ENCODE measurements at places on chromosomes 4 and X.

DNA sequence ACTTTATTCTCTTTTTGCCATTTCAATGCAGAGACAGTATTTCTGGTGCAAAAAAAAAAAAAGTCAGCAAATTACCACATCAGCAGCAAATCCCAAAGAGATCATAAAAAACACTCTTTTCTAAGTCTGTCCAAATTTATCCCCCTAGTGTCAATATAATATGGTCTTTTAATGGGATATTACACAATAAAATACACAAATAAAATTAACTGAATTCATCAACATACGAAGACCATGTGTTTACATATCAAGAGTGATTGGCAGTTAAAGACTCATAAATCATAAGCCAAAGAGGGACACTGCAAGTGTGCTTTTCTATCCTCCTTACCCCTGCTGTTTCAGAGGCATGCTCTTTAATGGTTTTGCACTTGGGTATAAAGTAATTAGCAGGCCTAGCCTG is 340.2 kb upstream of the DKK2 start:
- no peak for DNase-seq

DNA sequence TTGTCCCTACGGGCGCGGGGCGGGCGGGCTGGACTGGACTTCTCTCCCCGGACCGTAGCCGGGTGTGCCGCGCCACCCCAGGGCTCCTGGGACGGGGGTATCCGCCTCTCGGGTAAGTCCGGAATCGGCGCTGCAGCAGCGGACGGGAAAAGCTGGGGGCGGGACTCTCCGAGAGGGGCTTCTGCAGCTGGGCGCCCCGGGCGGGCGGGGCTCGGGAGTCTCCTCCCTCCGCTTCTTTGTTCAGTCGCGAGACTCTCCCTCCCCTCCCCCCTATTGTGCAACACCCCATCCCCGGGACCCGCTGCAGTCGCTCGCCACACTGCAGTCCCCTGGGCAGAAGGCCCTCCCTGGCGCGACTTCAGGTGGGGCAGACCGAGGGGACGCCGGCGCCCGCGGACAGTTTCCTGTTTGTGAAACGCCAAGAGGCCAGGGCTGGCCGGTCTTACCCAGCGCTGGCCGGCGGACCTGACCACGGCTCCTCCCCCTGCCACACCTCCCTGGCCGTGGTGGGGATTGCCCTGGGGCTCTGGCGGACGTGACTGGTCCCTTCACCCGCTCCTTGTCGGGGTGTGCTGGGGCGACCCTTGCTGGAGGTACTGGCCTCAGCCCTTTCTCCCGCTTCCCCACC is 966 bp downstream of the CCNG2 start:
- DNase-seq = peak; percentile 47

GRCh38 chr4:97404876-97405523 is 738.3 kb downstream of the STPG2 start:
- no peak for DNase-seq

- peak; percentile 79 for DNase-seq
These were observed 1.2 kb upstream of the MORF4L2 start for GRCh38 chrX:103687696-103688201.

GRCh38 chr4:119299260-119299671 is 22.7 kb downstream of the FABP2 start:
- peak; percentile 22 for DNase-seq

GRCh38 chrX:10014462-10015354 is 47.5 kb downstream of the CLDN34 start:
- peak; percentile 86 for DNase-seq

- no peak for DNase-seq
These were observed 160.6 kb downstream of the BCOR start for GRCh38 chrX:39936886-39937770.

DNA sequence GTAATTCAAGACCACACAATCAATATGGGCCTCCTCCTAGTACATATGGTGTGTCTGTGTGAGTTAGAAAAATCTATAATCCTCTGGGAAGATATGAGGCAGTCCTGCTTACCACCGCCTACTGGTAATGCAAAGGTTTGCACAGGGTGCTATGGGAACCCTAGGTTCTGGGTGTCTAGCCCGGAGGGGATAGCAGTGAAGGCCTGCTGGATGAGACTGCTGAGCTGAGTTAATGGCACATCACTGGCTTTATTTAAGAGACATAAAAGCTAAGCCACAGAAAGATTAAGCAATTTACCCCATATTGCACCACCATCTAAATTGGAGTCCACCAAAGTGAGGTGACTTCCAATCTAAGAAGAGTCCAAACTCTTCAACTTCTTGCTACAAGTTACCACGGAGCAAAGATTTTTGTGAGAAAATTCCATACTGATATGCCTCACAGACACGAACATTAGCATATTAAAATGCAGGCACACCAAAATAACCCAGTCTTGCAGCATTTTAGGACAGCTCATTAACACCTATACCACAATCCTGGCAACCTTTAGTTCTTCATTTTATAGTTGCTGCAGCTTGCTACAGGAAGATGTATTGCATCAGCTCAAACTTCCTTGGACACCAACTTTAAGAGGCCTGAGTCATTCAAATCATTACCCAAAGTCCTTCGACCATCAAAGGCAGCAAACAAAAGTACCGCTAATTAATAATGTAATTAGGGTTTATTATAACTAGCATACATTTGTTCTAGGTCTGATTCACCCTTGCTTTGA is 13.7 kb downstream of the DGKK start:
- no peak for DNase-seq

- no peak for DNase-seq
These were observed 532.3 kb upstream of the SMIM31 start for GRCh38 chr4:164221631-164222030.

DNA sequence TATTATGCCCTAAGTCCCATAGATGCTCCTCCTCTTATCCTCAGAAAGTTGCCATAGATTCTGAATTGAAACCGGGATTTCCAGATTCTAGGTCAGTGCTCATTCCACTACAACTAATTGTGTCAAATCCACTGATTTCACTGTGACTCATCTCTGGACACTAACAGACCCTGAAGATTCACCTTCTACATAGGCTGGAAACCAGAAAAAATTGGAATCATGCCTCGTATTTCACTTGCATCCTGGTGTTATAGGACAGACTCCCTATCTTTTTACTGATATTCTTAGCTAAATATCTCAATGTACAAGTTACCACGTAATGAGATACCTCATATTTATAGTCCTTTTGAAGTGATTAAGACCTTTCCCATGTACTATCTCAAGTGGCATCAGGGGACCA is 36.7 kb downstream of the CLNK start:
- DNase-seq = no peak

DNA sequence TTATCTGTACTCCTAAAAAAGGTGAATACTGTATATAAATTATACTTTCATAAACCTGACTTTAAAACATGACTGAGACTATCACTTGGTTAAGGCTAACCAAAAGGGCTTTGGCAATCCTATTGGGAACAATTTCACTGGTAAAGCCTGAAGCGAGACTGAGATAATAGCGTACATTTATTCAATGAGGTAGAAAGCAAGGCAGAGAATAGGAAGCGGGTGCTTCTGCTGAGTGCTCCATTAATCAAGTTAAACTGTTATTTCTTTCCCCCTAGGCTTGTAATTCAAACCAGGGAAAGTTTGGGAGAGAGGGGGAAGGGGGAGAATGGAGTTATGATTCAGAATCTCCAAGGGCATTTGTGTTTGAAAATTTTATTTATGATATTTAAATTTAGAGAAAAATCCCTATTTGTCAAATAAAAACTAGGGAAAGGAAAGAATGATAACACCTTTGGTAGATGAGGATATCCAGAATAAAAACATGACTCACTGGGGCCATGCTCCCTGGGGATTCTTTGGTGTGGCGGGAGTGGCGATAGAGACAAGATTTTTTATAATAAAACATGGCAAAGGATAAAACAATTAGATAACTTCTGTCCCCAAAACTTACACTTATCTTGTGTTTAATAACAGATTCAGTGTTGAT is 34.6 kb upstream of the SORBS2 start:
- DNase-seq = no peak

DNA sequence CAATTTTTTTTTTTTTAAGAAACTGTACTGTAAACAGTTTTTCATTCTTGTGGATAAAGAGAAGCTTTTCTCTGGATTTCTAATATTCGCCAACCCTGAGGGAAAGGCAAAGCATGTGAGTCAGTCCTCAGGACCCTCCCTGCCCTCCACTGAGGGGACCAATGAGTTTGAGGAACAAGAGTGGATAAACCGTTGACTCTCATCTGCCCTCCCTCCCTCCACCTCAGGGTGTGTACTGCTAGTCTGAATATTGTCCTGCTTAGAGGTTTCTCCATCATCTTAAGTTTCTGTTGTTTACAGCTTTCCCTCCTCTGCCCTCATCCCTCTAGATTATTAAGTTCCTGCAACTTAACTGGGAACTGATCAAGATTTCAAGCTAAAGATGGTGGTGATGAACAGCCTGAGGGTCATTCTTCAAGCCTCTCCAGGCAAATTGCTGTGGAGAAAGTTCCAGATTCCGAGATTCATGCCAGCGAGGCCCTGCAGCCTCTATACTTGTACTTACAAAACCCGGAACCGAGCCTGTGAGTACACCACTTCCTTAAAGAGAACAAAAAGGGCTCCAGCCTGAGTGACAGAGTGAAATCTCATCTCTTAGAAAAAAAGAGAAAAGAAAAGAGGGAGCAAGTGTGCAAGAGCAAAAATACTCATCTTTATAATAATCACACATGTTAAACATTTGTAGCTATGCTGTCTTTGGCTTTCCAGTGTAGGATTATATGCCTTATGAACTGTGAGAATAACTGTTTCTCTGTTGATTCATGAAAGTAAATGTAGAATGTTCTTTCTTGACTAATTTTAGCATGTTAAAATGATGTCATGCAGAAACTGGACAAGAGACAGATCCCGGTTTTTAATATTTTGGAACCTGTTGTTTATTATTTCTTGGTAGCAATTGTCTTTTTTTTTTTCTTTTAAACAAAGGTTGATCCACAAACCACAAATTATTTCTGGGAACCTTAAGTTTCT is 11.9 kb downstream of the CA5B start:
- peak; percentile 27 for DNase-seq

Data from hematopoietic multipotent progenitor cell treated with erythropoietin and hydrocortisone succinate and interleukin-3 and kit ligand, for 8 days (in vitro differentiated cells).